ENCODE measurements at places on chromosomes 4 and X. TPM values are rescaled to one million over a fixed set of nuclear protein-coding genes. Genes with fewer than 3 reads are reported as not detected.

DNA sequence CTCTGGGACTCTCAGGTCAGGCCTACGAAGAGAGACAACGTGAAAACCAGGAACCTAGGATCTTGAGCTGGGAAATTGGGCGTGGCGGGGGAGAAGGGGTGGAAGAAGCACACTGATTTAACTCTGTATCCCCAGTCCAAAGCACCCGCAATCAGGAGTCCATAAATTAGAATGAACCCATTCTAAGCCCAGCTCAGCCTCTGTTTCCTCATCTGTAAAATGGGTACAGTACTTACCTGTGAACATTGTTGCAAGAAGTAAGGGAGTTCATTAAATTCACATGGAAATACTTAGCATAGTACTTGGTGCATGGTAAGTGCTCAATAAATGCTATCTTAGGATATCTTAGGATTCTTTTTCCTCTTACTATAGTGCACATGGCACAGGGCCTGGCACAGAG is 326.7 kb downstream of the BCOR start:
- no peak for DNase-seq
- H3K36me3 ChIP-seq: no peaks in the 10 kb centered on the region
- peaks cover 5% of the 10 kb centered on the region for H3K27me3 ChIP-seq
- no peak overlapping the region for H3K27ac ChIP-seq
- H3K4me1 ChIP-seq: 0 out of 2 replicates have a peak, but pooled peaks cover 7% of the 10 kb centered on the region
- H3K4me3 ChIP-seq: no peak overlapping the region

DNA sequence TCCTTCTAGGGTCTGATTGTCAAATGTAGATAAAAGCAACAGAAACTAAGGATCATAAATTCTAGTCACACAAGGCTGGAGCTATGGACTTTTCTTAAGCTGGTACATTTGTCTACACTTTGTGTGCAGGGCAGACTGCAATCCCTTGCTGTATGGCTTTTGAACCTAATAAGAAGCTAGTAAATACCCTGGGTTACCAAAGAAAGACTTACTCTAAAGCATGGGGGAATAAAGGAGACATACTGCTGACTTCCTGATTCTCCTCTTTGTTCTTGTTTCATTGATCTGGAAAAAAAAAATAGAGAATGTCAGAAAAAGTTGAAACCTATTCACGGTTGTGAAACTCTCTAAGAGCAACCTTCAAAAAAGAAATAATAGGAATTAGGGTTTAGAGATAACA is 216.6 kb upstream of the TLL1 start:
- H3K4me1 ChIP-seq: no peaks in the 10 kb centered on the region
- no peaks in the 10 kb centered on the region for H3K27me3 ChIP-seq
- DNase-seq: no peak
- H3K4me3 ChIP-seq: no peak overlapping the region
- no peaks in the 10 kb centered on the region for H3K36me3 ChIP-seq

IL3RA gene
- total RNA-seq: 21.1 TPM

DNA sequence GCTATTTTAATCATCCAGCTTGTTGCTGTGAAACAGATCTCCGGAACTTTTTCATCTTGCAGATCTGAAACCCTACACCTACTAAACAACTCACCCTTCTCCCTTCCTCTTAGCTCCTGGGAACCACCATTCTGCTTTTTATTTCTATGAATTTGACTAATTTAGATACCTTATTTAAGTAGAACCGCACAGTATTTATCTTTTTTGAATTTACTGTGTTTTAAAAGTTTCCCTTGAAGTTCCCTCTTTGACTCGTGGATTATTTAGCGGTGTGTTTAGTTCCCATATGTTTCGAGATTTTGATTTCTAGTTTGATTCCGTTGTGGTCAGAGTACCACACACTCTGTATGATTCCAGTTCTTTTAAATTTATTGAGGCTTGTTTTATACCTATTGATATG is 44.6 kb downstream of the EIF2S3 start:
- H3K36me3 ChIP-seq: no peaks in the 10 kb centered on the region
- H3K27me3 ChIP-seq: no peaks in the 10 kb centered on the region
- no peak overlapping the region for H3K27ac ChIP-seq
- H3K4me3 ChIP-seq: no peak overlapping the region
- DNase-seq: no peak

DNA sequence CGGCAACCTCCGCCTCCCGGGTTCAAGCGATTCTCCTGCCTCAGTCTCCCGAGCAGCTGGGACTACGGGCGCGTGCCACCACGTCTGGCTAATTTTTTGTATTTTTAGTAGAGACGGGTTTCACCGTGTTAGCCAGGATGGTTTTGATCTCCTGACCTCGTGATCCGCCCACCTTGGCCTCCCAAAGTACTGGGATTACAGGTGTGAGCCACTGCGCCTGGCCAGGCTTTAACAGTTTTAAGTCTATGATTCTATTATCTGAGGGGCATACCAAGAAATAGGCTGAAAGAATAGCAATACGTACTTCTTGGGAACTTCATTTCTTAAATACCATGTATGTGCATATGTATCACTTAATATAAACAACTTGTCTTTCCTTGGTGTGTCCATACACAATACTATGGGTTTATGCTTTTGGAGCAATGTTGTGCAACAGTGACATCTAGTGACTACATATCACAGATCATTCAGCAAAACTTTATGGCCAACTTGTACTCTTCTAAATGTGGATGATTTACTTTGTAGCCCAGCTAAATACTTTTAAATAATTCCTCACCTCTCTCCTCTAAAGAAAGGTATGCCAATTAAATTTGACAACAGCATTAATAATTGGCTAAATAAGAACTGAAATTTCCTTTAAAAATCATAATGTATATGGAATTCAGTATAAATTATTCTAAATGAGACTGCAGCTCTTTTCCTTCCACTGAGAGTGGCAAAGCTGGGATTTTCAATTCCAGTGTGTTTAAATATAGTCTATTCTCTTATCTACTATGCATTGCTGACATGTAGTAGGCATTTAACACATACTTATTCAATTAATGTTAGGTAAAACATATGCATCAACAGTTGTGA is 10.4 kb downstream of the SLC9B1 start:
- H3K4me3 ChIP-seq: no peak overlapping the region
- H3K27me3 ChIP-seq: no peaks in the 10 kb centered on the region
- H3K27ac ChIP-seq: no peak overlapping the region
- peak; percentile 46 for DNase-seq
- no peaks in the 10 kb centered on the region for H3K4me1 ChIP-seq

PNMA6F gene
- total RNA-seq: not detected

CCSER1 gene
- total RNA-seq: 1.2 TPM

All from GM12878 (cell line).